ENCODE measurements at places on chromosomes 3 and 15.

DNA sequence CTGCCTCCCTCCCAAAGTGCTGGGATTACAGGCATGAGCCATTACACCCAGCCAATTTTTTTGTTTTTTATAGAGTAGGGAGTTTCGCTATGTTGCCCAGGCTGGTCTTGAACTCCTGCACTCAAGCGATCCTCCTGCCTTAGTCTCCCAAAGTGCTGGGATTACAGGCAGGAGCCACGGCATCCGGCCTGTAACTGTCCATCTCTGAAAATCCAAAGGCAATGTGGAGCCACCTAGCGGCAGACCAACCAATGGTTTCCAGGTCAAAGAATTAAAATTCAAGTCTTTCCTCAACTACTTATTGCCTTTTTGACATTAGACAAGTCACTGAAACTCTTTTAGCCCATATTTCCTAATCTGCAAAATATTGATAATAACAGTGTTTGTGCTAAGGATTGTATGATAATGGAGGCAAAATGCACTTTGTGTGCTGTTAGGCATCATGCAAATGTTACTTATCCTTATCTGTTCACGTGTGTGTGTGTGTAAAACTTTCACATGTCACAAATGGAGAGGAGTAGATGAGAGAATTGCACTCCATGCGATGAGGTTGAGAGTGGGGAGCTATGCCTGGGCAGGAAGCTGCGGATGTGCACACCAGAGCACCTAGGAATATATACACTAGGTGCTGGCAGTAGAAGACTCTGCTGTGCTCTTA lies 48.7 kb downstream of the COL8A1 start:
- peak; percentile 61 for DNase-seq

GRCh38 chr3:152720951-152721718 lies 113.8 kb upstream of the P2RY1 start:
- DNase-seq: no peak

GRCh38 chr3:76111808-76112207 lies 326.5 kb upstream of the ZNF717 start:
- no peak for DNase-seq

- DNase-seq: no peak
These were observed 462.2 kb upstream of the MDFIC2 start for GRCh38 chr3:70774641-70775040.

DNA sequence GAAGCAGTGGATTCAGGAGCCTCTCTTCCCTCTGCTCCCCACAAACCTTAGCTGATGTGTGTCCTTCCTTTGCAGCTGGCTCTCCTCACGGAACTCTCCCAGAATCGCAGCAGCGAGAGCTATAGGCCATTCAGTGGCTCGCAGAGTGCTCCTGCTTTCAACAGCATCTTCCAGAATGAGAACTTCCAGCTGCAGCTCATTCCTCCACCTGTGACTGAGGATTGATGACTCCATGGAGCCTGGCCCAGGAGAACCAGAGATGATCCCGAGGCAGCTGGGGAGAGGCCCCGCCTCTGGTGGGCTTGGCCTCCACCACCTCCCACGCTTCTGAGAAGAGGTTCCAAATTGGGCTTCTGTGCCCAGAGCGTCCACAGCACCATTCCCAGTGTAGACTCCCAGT lies 101.1 kb downstream of the C3orf70 start:
- DNase-seq: no peak

DNA sequence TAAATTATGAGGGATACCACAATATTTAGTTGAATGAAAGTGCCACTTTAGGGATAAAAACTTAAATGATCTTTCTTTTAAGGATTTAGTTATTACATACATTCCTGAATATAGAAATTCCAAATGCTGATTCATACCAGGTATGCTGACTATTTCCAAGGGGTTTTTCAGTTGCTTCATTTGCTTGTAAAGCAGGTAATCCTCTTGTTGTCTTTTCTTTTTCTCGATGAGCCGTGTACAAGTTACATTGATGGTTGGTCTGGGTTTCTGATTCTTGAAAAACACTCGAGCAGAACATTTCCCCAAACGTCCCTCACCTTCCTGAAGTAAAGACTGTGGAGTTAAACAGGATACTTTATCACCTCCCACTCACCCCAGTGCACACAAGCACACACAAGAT lies 21.7 kb downstream of the RARRES1 start:
- DNase-seq: no peak

DNA sequence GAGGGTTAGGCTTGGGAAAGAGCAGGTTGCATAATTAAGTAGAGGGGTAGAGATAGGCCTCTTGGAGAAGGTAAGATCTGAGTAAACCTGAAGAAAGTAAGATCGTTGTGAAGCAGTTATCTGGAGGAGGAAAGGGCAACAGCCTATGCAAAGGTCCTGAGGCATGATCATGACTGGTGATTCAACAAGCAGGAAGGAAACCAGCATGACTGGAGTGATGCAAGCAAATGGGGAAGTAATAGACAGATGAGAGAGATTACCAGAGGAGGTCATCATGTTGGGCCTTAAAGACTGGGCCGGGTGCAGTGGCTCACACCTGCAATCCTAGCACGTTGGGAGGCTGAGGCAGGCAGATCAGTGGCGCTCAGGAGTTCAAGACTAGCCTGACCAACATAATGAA lies 360.2 kb downstream of the EPHB1 start:
- DNase-seq: no peak

DNA sequence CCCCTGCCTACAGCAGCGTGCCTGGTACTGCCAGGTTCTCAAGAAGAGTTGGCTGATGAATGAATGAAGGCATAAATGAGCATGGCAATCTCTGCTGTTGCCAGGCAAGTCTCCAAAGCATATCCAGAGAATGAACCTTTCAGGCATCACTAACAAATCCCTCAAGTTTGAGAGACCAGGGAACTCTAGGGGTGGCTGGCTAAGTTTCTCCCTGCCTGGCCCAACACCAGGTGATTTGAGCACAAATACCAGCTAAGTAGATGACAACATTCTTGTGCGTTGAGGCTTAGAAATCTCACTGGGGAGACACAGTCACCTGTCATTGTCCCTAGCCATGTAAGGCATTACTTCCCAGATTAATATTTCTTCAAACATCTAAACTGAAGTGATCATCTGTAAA lies 81.4 kb upstream of the PTX3 start:
- DNase-seq: no peak

DNA sequence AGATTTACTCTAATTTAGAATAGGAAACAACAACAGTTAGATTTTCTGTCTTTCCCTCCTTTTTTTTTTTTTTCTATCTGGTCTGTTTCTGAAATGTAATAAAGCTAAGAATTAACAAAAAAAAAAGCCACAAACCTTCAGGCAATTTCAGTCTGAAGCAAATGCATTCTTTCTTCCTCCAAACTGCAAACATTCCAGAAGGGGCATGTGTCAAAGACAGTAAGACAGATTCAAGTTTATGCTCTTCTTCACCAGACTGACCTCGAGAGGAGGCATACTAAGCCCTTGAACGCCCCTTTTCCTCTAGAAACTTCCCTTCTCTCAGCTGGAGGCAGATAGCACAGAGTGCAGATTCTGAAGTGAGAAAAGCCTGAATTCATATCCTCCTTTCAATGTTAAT lies 654.6 kb upstream of the LMCD1 start:
- no peak for DNase-seq

- no peak for DNase-seq
These were observed 485.9 kb downstream of the SQOR start for GRCh38 chr15:46120713-46121112.

- DNase-seq: no peak
These were observed 3.9 kb upstream of the FSIP1 start for GRCh38 chr15:39786447-39787056.

DNA sequence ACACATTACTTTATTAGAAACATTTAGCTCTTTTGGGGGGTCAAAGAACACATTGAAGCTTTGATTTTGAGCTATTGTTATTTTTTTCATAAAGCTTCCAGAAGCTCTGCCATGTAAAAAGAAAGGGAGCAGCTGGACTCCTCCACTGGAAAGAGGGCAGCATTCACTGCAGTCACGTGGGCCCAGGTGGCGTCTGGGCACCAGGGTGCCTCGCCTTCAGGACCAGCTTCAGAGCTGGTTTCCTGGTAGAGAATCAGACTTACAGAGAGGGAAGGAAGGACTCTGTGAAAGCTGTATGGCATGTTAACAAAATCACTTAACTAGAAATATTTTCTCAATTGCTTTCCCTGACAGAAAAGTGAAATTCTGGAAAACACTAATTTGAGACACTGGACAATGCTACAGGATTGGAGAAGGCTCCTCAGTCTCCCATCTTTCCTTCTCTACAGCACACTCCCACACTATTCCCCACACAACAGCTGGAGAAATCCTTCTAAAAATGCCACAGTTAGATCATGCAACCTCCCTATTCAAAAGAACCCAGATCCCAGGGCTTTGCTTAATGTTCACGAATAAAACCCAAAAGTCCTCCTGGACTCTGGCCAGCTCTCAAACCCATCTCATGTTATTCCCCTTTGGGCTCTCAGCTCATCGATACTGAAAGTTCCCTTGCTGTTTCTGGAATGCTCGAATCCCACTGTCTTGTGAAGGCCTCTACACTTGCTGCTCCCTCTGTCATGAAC lies 83.2 kb downstream of the NFKBIZ start:
- no peak for DNase-seq

GRCh38 chr3:132661101-132661500 lies 972 bp downstream of the UBA5 start:
- DNase-seq: no peak

GRCh38 chr3:42214064-42214463 lies 51.9 kb downstream of the CCK start:
- peak; percentile 21 for DNase-seq

DNA sequence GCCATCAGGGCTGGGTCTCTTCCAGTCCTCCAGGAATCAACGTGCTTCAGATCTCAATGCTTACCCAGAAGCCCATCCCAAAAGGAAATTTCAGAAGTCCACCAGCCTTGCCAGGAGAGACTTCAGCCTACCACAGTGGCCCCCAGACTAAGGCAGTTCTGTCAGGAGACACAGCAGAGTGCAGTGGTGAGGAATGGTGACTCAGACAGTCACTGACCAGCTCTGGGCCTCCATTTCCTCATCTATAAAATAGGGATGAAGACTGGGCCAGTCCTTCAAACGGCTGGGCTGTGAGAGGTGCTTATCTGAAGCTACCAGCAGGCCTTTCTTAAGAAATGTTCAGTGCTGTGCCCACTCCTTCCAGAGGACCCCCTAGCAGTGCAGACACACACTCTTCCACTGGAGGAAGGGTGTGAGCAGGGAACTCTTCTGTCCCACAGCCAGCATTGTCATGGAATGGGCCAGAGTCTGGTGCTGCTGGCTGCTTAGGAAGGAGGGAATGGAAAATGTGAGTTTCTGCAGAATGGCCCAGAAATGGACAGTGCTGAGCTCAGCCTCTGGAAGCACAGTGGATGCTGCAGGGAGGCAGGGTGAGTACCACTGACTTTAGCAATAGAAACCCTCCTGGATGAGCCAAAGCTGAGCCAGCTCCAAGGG lies 41.6 kb upstream of the DUSP7 start:
- DNase-seq: no peak

DNA sequence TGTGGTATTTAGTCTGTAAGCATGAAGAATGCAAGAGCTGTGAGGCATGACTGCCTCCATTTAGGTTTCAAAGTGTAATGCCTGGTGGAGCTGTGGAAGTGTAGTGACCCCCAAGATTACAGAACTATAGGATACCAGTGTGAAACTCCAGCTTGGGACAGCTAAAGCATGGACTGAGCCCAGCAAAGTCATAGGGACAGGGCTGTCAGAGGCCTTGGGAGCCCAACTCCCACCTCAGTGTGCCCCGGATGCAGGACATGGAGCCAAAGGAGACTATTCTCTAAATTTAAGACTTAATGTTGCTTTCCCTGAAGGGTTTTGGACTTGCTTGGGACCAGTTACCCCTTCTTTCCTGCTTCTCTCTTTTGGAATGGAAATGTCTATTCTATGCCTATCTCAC lies 10.8 kb downstream of the GPR15 start:
- no peak for DNase-seq

- DNase-seq: no peak
These were observed 440.7 kb upstream of the THBS1 start for GRCh38 chr15:39140060-39140604.

DNA sequence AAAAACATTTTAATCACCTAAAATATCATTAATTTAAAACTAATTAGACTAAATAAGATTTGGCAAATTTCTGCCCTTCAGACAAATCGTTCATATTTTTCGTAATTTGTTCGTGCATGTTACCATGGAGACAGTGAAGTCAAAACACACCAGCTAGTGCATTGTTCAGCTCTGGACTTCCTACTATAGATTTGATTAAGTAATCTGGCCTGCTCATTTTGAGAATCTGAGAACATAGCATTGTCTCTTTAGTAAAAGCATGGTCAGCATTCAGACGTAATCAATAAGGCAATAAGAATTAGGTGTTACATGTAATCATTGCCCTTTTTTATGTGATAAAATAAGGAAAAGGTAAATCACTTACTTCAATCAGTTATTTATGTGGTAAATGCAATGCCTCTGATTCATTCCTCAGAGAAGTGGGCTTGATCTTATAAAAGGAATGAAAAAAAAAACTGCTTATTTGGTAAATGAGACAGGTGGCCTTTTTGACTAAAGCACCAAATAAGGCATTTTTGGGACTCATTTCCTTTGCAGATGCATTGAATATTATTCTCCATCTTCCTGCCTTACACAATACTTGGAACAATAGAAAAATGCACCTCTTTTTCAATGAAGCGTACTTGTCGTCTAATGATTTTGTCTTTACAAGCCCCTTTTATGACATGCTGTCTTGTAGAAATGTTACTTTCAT lies 84.5 kb upstream of the FNDC3B start:
- DNase-seq: no peak

GRCh38 chr3:111864821-111865656 lies 6.0 kb downstream of the PHLDB2 start:
- DNase-seq: no peak

GRCh38 chr3:156187146-156187769 lies 66.9 kb downstream of the KCNAB1 start:
- no peak for DNase-seq

GRCh38 chr3:183635431-183636220 lies at the start of gene KLHL24:
KLHL24 (plus strand) TSS chr3:183635623; CDS start chr3:183650357, 14,734 bp downstream.
- DNase-seq: peak; percentile 93

DNA sequence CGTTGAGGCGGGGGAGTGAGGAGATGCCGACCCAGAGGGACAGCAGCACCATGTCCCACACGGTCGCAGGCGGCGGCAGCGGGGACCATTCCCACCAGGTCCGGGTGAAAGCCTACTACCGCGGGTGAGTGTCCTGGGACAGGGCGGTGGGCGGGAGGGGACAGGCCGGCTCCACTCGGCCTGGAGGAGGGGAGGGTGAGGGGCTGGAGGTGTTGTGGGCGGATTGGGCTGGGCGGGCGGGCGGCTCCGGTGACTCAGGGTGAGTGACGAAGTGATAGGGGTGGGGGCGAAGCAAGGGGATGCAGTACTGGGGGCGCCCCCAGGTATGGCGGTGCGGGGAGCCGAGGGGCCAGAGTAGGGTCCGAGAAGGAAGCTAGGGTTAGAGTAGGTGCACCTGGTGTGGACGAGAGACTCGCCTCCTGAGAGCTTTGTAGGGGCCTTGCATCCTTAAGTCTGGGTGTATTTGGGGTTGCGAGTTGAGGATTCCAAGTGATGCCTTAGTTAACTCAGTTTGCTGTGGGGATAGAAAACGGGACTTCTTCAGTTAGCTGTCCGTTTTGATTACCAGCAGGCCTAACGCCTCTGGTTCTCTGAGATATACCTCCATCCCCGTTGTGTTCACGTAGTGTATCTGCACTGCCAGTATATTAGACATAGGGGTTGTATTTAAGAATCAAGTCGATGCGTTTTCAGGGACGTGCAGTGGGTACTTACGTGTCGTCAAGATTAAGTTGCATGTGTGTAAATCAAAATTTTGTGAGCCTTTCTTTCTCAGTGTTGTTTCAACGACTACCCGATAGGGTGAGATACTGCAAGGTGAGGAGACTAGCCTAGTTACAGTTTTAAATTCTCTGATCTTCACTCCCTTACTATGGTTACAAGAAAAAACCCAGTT lies 670 bp downstream of the PRKCI start:
- DNase-seq: no peak

Data from activated T-cell treated with anti-CD3 and anti-CD28 coated beads, Interleukin-2, amount 50 U/mL, for 48 hours (primary cell).